Stimulated activated CD8-positive, alpha-beta memory T cell treated with anti-CD3 and anti-CD28 coated beads, Interleukin-4, amount 100 ng/mL, for 1 hour (primary cell): ENCODE measurements at places on chromosomes 4 and X.

- DNase-seq, result no peak
Observed at GRCh38 chrX:68710870-68711576, 63.6 kb downstream of the STARD8 start.

- DNase-seq, result no peak
Observed at GRCh38 chrX:12681047-12681446, 110.2 kb upstream of the PRPS2 start.

GRCh38 chr4:54687887-54688841 lies 30.4 kb downstream of the KIT start:
- no peak for DNase-seq

- no peak for DNase-seq
Observed at GRCh38 chr4:122967231-122967630, 44.8 kb upstream of the NUDT6 start.

DNA sequence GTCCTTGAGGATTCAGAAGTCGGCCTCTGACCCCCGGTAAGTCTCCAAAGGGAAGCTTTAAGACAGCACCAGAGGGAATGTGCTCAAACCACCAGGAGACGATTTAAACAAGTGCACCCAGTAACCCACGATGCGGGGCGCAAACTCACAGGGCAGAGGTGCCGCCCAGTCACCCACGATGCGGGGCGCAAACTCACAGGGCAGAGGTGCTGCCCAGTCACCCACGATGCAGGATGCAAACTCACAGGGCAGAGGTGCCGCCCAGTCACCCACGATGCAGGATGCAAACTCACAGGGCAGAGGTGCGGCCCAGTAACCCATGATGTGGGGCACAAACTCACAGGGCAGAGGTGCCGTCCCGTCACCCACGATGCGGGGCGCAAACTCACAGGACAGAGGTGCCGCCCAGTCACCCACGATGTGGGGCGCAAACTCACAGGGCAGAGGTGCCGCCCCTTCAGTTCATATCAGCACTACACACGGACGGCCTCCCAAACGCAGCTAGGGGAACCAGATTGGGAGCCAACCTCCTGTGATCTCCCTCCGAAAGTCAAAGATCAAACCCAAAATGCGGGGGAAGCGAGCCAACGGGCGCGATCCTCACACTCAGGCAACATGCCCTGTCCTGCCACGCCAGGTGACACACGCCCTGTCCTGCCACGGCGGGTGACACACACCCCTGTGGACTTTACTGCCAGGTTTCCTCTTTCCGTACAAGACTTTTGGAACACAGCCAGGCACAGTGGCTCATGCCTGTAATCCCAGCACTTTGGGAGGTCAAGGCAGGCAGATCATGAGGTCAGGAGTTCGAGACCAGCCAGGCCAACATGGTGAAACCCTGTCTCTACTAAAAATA lies 11.3 kb downstream of the PPP2R3B start:
- DNase-seq, result no peak

GRCh38 chr4:85402371-85402770 lies 72.6 kb upstream of the ARHGAP24 start:
- no peak for DNase-seq

- DNase-seq, result no peak
Observed at GRCh38 chr4:158785718-158786117, 16.9 kb downstream of the FNIP2 start.

DNA sequence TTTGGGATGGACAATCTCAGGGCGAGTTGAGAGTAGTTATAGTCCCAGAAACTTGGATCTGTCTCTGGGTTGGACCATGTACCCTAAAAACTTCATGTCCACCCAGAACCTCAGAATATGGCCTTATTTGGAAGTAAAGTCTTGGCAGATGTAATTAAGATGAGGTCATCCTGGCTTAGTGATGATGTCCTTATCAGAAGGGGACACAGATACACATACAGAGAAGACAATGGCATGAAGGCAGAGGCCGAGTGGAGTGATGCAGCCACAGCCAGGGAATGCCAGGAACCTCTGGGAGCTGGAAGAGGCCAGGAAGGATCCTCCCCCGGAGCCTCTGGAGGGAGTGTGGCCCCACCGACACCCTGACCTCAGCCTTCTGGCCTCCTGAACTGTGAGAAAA lies 61.2 kb upstream of the STX18 start:
- no peak for DNase-seq

DNA sequence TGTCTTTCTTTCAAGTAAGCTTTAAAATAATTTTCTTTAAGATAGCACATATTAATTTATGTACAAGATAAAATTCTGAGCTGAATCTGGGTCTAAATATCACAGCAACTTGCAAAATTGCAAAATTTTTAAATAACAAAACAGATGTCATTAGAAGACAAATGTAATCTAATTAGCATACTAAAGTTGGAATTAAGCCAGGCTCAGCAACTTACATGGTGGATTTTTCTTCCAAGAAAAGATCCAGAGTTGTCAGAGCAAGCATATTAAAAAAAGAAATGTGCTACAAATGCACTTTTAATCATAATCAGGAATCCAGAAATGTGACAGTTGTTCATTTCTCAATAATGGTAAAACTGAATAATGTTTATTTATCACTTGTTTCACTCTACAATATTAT lies 906.9 kb upstream of the INTU start:
- DNase-seq, result no peak

DNA sequence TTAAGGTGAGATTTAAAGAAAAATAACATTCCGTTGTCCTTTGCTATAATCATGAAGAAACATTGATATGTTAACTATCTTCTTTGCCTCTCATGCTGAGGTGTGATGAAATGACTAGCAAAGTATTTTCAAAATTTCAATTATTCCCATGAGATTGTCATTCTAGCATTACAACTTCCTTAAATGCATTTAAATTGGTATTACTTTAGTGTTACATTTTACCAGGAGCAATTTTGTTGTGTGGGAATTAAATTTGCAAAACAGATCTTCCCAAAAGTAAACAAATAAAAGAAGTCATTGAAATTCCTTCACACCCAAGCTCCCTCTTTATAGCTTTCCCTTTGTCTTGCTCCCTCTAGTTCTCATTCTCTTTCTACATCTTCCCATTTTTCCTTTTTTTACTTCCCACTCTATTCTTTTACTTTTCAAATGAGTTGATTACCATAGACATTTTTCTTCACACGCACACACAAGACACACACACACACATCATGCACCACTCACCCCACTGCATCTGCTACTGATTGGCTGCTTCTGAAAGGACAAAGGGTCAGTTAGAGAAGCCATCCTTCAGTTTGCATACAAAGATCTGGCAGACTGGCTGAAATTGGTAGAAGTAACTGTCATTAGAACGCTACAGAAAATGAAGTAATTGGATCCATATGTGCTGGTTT lies 10.0 kb upstream of the APELA start:
- no peak for DNase-seq

DNA sequence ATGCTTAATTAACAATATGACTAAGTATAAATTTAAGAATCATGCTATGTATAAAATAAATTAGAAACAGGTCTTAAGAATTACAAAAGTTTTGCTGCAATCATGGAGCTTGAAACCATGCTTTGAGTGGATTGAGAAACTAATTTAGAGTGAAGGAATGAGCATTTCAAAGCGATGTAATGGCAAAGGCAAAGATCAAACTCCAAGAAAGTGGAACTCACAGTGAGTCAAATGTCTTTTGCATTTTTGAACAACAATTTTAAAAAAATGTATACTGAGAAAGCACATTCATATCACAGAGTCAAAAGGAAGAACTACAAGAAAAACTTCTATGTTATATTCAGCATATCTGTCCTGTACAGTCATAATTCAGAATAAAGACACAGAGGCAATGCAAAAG lies 6.6 kb downstream of the GPRIN3 start:
- no peak for DNase-seq

GRCh38 chr4:122914938-122915337 lies 7.5 kb downstream of the NUDT6 start:
- no peak for DNase-seq

GRCh38 chr4:169068423-169068822 lies 58.4 kb upstream of the CBR4 start:
- DNase-seq, result no peak

GRCh38 chr4:41321216-41321945 lies 64.7 kb downstream of the UCHL1 start:
- no peak for DNase-seq

GRCh38 chr4:8392591-8393190 lies 47.8 kb downstream of the ACOX3 start:
- DNase-seq, result no peak

- DNase-seq, result no peak
Observed at GRCh38 chr4:24995346-24995919, 35.3 kb downstream of the LGI2 start.

DNA sequence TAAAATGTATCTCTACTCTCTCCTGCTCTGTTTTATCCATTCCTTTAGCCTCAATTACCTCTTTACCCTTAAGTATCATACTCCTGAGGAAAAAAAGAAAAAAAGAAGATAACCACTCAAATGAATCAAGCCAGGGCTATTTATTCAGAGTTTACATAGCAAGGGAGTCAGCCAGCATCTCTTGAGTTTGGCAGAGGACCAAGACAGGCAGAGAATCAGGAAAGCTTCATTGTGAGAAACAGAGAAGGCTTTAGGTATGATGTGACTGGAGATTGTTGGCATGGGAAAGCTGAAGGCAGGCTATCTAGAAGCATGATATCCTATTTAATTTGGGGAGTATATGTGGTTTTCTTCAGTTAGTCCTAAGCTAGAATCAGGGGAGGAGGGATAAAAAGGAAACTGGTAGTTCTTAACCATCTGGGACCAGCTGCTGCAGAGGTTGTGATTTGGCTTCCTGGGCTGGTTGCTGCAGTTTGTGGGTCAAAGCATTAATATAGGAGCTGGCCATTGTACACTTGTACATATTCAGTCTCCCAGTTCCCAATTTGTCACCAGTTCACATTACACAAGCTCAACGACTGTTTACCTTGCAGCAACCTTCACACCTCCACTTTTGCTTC lies 11.2 kb downstream of the APELA start:
- no peak for DNase-seq

DNA sequence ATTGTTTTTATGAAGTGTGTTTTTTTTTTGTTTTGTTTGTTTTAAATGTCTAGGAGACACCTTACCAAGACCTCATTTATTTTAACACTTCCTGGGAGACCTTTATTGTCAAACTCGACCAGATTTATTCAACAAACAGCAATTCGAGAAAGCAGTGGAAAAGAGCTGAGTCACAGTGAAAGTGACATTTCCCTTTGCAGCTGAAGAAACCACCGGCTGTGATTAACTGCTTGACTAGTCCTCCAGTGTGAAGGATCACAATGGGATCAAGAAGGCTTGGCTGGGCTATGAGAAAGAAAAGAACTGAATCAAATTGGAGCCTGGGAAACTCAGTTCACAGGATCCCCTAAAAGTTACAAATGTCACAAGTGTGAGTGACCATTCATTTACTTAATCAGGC lies 11.9 kb upstream of the ADH7 start:
- no peak for DNase-seq

GRCh38 chrX:73728602-73729001 lies 165.6 kb downstream of the CHIC1 start:
- DNase-seq, result no peak

- DNase-seq, result no peak
Observed at GRCh38 chrX:118755633-118756032, 28.2 kb downstream of the IL13RA1 start.

- no peak for DNase-seq
Observed at GRCh38 chr4:26051240-26051639, 137.2 kb downstream of the SMIM20 start.

GRCh38 chr4:11805842-11806241 lies 377.1 kb upstream of the HS3ST1 start:
- no peak for DNase-seq

DNA sequence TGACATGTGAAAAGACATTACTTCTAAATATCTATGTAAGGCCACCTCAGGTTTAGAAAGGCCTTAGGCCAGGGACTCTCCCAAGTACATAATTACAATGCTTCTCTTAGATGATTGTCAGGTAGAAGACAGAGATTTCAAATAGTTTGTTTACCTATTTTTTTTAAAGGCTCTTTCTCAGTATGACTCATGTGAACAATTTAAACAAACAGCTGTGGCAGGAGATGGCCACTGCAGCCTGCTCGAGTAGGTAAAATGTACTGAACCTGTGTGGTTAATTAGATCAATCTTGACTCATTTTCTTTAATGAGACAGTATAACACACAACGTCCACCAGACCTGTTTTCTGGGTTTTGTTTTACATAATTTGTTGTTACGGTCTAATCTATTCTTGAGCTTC lies 50.2 kb downstream of the LEF1 start:
- DNase-seq, result no peak

DNA sequence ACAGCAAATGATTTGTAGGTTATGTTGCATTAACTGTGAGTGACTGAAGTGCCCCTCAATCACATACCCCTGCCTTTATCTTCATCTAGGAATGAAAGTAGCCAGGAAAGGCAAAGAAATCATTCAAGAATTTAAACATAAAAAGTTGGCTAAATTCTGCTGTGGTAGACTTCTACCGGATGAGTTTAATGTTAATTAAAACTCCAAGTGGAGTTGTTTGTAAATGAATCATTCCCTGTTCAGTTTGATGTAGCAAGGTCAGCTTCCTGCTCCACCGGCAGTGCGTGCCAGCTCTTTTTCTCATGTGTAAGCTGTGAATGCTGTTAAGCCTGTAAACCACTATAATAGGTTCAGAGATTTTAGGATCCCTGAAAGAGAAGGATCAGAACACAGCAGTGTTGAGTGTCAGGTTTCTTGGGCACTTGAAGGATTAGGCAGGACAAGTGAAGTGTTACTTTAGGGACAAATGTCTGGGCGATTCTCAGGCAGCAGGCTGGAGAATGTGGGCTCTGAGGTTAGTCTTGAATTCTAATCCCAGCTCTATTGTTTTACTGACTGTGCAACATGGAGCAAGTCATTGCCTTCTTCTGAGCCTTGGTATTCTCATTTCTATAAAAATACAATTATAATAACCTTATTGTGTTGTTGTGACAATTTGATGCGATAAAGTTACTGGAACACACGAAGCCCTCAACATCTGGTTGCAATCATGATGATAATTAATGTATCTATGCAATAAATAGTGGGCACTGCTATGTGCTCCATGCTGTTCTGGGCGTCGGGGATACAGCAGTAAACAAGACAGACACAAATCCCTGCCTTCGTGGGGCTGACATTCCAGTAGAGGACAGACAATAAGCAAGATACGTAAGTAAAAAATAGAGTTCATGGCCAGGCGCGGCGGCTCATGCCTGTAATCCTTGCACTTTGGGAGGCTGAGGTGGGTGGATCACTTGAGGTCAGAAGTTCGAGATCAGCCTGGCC lies 112.0 kb downstream of the SHROOM3 start:
- DNase-seq, result no peak

DNA sequence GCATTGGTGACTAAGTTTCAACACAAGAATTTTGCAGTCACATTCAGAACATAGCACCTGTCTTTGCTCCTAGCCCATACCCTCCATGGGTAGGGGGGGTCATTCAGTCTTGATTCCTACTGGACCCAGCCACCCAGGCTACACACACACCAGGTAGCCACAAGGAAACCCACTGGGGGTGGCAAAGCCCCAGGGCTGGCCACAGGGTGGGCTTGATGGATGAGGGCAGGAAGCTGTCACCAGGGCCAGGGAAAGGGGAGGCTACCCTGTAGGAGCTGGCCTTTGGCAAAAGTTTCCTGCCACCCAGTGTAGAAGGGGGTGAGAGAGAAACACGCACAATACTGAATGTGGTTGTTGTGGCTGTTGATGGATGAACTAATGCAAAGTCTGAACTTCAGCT lies 74.5 kb upstream of the NKX1-1 start:
- DNase-seq, result no peak
